Right renal cortex interstitium (tissue), 3 donors: ENCODE measurements at places on chromosomes 13 and 19. TPM values are rescaled to one million over a fixed set of nuclear protein-coding genes. Genes with fewer than 3 reads are reported as not detected.

- no peak for DNase-seq
Measured at GRCh38 chr13:64083396-64083795, 2667.7 kb upstream of the PCDH20 start.

DNA sequence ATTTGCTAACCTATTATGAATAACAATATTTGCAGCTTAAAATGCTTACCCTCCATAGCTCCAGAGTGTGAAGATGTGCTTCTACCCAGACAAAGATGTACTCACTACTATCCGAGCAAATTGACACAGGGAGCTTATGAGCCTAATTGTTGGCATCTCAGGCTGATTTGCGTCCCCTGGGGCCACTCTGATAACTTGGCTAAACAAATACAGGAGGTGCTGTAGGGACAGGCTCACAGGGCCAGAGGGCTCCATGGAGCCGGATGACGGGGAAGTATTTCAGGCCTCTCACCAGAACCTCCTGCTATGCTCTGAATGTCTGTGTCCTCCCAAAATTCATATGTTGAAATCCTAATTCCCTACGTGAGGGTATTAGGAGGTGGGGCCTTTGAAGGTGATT is 26.7 kb upstream of the C19orf12 start:
- DNase-seq, result no peak

DNA sequence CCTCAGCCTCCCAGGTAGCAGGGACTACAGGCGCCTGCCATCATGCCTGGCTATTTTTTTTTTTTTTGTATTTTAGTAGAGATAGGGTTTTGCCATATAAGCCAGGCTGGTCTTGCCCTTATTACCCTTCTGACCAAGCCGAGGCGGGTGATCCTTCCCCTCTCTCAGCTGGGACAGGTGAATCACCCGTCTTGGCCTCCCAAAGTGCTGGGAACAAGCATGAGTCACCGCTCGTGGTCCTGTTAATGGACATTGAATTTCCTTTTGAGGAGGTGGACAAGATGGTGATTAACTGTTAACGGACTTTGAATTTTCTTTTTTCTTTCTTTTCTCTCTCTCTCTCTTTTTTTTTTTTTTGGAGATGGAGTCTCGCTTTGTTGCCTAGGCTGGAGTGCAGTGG is 10.6 kb downstream of the CD70 start:
- no peak for DNase-seq

Gene PRTN3
- polyA plus RNA-seq, result 1.6 TPM

DNA sequence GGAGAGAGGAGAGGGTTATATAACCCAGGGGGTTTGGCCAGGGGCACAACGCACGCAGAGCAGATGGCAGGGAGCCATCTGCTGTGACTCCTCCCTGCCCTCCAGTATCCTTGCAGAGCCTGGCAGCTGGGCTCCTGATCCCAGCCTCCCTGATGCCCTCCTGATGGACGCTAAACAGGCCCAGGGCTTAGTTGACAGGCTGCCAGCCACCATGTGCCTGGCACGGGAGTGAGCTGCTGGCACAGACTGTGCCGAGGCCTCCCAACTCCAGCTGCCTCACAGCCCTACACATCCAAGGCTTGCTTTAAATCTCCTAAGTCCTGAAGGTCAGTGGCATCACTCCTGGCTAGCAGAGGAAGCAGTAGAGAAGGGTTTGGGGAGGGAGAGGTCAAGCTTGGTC is 16.7 kb downstream of the SYDE1 start:
- DNase-seq, result no peak

DNA sequence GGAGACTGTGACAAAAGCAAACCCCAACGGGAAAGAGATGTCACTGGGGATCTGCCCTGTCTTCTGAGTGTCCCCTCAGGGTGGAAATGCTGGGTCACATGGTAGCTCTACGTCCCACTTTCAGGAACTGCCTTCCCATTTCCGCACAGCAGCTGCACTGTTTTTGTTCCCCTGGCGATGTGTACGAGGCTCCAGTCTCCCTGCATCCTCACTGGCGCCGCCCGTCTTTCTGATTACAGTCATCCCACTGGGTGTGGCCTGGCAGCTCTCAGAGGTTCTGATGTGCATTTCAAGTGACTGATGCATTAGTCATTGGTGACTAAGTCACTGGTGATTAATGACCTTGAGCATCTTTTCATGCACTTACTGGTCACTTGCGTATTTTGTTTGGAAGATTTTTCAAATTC is 21.2 kb downstream of the PCID2 start:
- no peak for DNase-seq

GRCh38 chr13:78078168-78078567 is 159.5 kb upstream of the EDNRB start:
- no peak for DNase-seq

GRCh38 chr13:37366044-37366770 is 232.4 kb downstream of the POSTN start:
- DNase-seq, result no peak

DNA sequence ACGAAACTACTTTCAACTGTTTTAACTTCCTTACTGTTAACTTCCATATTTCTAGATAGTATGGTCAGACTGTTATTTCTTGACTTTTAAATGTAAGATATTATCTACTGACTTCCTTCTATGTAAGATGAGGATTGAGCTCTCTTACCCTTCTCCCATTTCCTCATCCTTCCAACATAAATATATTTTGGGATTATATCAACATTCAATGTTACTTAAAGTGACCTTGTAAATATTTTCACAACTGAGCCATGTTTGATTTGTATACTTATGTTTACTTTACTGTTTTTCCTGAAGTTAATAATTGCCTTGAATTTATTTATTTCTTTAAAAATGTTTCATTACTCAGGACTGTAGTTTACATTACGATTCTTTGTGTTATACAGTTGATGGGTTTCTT is 148.7 kb downstream of the ZIC5 start:
- no peak for DNase-seq

GRCh38 chr13:71252184-71252704 is 614.8 kb downstream of the DACH1 start:
- no peak for DNase-seq

DNA sequence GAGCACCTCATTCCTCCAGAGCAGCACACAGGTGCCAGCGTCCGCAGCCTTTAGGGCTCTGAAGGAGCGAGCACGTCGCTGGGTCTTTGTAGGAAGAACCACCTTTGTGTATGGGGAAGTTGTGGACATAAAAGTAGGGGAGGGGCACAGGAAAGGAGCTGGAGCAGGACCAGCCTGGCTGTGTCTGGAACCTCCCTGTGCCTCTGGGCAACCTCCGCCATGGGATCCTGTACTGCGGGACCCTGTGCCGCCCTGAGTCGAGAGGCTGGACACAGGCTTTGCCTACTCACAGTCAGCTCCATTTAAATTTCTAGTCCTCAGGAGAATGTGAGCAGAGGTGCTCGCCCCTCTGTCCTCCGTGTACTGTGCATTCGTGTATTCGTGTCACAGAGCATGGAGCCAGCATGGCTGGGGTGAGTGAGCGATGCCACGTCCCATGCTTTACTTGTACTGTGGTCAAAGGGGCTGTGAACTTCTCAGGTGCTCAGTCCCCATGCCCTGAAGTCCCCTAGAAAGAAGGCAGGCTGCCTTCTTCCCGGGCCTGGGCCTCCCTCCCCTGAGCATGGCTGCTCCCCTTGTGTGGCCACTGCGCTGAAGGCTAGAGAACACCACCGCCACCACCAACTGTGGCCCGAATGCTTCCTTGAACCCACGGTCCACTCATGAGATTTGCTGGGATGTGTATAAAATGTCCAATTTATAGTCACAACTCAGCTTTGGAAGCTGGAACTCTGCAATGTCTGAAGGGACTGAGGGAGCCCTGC is 99.9 kb downstream of the TEX29 start:
- DNase-seq, result no peak

DNA sequence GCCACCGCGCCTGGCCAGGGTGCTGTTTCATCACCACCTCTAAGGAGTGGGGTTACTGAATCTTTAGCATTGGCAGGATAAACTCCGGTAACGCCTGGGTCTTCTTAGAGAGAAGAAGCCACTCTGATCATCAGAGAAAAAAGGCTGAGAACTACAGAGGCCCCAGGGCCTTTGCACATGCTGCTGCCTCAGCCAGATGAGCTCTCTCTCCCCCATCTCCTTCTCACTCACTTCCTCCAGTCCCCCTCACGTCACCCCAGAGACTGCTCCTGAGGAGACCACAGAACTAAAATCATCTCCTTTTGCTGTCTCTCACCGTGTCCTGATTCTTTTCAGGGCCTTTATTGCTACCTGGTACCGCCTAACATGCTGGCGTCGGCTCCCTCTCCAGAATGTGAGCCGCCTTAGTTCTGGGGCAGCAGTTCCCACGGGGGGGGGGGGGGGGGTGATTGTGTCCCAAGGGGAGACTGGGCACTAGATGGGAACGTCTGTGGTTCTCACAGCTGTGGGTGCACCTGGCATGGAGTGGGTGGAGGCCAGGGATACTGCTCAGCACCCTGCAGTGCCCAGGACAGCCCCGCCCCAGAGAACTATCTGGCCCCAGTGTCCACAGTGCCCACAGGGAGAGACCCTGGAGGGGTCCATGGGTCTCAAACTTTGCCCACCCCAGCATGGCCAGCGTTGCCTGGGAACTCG is 5.1 kb upstream of the DIRAS1 start:
- no peak for DNase-seq

DNA sequence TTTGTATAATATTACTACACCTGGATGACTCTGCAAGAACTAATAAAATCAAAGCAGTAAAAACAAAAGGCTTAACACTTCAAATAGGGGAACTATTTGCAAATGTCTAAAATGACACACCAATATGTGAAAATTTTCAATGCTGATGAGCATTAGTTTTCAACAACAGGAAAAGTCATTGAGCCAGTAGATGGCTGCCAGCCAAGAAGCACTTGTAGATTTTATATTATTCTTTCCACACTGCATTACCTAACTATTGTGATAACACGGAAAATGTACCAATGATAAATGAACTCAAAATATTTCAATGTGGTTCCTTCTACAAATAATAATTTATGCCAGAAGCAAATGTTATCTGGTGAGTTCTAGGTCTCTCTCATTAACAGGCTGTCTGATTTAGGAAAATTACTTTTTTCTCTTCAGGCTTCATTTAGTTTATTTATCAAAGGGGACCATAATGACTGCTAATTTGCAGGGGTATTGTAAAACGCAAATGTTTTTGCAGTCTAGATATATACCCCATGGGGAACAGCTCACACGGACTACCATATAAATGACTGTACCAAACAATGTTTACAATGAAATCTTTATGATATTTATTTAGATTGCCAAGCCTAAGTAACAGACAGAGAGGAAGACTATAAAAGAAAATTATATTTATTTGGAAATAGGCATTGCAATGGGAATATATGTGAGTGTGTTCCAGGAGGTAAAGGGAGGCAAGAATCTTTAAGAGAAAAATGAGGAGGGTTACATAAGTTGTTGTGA is 407.8 kb downstream of the LIG4 start:
- DNase-seq, result no peak

Gene ZNF835
- 4.8 TPM for polyA plus RNA-seq

DNA sequence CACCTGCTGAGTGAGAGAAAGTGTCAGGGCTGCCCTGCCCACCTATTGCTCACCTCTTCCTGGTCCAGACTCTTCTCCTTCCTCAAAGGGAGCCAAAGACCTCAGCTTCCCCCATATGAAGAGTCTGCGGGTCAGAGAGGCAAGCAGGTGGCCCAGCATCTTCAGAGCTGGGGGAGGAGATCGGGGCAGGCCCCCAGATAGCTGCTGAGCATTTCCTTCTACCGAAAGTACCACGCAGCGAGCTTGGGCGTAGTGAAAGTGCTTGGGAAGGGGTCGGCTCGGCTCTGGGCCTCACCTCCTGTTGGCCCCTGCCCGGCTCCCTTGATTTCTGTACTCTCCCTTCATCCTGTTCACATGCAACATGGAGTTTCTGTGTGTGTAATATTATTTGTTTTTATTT is 12.2 kb upstream of the ZNF536 start:
- DNase-seq, result no peak

Gene MADCAM1
- 3.9 TPM for polyA plus RNA-seq

Gene SMAD9
- 32.4 TPM for polyA plus RNA-seq

GRCh38 chr13:22846551-22846950 is 334.2 kb upstream of the SGCG start:
- no peak for DNase-seq
